NCI-H146 (cell line): ENCODE measurements at places on chromosomes 12 and 14.

- peak; percentile 98 for DNase-seq
Observed at GRCh38 chr14:105165134-105165704, 3.4 kb downstream of the JAG2 start.

- DNase-seq = no peak
Observed at GRCh38 chr14:36684946-36685345, 23.3 kb downstream of the PAX9 start.

DNA sequence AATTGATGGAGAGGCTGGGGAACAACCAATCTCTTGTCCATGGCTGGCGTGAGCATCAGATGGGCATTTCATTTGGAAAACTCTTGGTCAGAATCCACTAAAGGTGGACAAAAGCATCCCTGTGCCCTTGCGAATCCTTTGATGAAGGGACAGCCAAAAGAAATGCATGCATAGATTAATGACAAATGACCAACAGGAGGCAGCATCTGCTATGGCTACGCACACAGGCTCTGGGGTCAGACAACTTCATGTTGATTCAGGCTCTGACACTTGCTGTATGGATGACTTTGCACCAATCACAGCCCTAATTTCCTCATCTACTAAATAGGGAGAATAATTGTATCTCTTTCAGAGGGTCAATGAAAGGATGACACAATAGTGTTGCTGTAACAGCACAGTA lies 117.5 kb downstream of the ASCL4 start:
- peak; percentile 3 for DNase-seq

GRCh38 chr12:8658346-8658745 lies 4.3 kb downstream of the MFAP5 start:
- DNase-seq = no peak

DNA sequence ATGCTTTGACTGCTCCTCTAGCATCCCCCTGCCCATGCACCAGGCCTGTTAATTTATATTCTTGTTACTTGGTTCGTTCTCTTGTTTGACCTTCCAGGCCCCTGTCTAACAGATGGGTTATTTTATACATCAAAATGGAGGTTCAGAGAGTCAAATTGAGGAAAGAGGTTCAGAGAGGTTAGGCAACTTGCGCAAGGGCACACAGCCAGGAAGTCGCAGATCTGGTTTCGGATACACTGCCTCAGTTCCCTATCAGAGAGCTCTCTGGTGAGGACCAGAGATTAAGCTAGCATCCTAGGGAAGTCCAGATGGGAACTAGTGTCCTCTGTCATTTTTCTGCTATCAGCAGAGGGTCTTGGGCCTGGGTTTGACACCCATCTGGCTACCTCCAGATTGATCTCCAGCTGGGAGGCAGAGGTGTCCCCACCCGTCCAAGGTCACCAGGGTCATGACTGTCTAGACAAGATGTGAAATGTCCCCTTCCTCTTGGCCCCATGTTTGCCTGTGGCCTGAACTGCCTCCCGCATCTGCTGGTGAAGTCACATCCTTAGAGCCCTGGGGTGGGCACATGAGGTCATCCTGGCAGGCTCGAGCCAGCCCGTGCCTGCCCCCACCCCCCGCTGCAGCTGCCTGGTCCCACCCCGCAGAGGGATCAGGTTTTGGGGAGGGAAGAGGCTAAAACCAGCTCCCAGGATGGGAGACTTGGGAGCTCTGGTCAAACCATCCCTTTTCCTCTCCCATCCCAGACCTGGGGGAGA lies 84.3 kb upstream of the NCOR2 start:
- no peak for DNase-seq

DNA sequence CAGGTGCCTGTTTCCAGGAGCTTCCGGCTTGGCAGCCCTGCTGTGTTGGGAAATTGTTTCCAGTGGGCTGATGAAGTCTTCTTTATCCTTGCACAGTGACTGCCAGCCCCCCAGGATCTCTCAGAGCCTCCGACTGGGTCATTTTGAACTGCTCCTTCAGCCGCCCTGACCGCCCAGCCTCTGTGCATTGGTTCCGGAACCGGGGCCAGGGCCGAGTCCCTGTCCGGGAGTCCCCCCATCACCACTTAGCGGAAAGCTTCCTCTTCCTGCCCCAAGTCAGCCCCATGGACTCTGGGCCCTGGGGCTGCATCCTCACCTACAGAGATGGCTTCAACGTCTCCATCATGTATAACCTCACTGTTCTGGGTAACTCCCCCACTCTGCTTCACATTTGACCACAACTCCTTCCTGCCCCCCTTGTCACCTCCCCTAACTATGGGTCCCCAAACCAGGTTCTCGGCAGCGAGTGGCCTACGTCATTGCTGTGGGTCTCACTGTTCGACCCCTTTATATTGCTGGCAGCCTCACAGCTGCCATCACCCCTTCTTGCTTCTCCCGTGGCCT lies 2.3 kb downstream of the LAG3 start:
- DNase-seq = no peak

DNA sequence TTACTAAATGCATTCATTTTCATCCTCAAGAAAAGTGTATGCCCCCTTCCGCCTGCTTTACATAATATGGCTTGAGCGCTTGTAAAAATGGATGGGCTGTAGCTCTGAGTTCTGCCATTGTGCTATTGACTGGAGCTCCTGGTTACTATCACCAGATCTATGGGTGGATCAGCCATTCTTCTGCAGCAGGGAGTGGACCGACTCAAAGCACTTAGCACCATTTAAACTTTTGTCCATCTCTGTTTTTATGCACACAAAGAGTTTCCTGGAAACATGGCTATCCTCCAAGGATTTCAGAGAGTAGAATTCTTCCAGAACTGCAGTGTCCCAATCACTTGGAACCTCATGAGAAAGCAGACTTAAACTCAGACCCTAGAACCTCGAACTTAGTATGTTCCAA lies 4.5 kb upstream of the NUMB start:
- no peak for DNase-seq

GRCh38 chr14:92259613-92260357 lies 63.2 kb upstream of the SLC24A4 start:
- DNase-seq = no peak

DNA sequence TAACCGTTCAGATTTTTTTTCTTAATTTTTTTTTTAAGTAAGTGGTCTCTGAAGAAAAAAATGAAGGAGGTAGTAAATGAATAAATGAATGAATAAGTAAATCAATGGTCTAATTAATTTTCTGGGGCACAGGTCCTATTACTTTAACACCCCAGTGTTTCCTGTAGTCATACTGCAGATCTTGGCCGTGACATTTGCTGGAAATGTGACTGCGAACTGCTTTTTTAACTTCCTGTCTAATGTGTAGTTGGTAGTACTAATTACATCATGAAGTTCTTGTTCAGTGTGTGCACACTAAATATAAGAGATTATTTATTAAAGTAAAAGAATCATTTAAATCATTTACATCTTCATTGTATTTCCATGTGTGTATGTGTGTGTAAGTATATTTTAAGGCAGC lies 45.4 kb downstream of the AEBP2 start:
- no peak for DNase-seq

DNA sequence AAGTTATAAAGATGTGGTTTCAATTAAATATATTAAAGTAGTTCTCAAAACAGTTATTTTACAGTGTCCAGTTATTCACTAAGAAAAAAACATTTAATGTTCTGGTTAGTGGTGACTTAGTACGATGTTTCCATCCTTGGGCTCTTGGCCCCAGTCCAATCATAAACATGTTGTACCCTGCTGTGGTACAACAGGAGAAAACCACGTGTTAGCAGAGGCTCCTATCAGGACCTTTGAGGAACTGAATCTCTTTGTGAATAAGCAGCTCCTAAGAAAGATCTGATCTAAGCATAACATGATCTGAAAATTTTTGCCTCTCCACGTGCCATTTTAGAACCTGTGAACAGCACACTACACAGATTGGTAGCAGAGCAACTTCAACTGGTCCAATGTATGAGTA lies 234.0 kb downstream of the SYT1 start:
- DNase-seq = peak; percentile 3

GRCh38 chr12:81159856-81160255 lies 82.0 kb downstream of the ACSS3 start:
- no peak for DNase-seq

DNA sequence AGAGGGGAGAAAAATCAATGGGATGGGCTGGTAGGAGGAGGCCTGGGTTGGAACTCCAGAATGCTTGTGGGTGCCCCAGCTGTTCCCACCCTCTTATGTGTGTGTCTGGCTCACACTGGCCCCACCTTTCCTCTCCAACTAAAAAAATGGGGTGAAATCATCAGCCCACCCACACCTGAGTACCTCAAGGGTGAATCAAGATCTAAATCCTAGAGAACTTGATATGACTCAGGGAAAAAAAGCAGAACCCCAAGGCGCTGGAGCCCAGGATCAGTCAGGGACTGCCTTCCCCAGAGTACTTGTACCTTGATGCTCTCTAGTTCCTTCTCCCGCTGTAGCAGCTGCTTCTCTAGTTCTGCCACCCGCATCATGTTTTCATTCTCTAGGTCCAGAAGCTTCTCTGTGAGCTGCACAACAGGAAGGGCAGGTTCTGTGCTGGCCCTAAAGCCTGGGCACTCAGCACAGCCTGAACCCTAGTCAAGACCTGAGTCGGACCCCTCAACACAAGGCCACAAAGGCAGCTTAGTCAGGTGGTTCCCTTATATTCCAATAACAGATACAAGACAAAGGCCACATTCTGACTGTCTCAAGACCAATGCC lies 29.7 kb downstream of the PRPF40B start:
- no peak for DNase-seq

- peak; percentile 51 for DNase-seq
Observed at GRCh38 chr12:75812271-75813018, 219.1 kb downstream of the PHLDA1 start.

DNA sequence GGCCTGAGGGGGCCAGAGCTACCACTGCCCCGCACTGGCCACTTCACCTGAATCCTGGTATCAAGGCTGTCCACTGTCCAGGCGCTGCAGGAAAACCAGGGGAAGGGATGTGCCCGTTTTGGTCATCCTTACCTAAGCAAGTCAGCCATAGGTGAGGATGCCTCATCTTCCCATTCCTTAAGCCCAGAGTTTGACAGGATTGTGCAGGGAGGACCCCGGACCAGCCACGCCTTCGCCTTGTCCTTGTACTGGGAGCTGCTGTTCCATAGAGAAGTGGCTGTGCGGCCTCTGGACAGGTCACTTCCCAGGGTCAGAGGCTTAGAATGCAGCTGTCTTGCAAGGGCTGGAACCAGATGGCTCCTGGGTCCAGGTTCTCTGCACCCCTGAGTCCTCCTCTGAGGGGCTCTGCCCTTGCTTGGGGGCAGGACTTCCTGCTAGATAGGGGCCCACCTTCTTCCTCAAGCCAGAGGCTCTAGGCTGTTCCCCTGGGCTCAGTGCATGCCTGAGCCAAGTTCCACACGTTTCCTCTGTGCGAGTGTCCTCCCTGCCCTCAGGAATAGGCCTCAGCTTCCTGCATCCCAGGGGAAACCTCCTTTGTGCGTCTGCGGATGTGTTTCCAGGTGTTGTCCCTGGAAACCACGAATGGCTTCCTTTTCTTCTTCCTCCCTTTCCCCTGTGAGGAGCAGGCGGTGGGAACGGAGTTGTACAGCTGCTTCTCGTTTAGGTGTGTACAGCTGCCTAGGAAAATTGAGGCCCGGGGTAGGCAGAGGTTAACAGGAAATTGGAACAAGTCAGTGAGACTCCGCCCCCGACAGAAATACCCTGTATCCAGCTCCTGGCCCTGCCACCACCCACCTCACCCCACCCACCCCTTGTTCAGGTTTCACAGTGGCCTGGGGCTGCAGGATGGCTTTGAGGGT lies 54.3 kb upstream of the RIN3 start:
- no peak for DNase-seq

DNA sequence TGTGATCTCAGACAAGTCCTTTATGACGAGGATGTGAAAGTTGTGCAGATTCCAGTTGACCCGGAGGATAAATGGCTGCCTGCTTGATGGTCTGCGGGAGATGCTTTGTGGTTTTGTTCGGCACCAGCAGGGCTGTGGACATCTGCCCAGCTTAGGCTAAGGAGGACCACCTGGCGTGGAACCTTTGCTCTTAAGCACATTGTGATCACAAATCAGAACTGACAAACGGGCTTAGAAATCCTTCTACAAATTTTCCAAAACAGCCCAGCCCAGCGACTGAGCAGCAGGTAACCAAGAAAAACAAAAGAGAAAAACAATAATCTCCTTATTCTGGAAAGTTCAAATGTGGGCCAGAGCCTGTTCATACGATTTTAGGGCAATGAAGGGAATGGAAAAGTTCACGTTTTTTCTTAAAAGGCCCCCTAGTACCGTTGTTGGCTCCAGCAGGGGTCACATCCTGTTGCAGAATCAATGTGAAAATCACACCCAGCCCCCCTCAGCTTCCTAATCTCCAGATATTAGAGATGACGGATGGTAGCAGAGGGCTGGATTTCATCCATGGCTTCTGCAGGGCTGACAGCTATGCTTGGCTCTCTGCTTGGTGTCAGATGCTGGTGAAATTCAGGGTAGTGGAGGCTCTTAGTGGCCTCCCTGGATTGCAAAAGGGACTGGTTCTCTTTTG lies 81.1 kb upstream of the RFLNA start:
- peak; percentile 9 for DNase-seq

DNA sequence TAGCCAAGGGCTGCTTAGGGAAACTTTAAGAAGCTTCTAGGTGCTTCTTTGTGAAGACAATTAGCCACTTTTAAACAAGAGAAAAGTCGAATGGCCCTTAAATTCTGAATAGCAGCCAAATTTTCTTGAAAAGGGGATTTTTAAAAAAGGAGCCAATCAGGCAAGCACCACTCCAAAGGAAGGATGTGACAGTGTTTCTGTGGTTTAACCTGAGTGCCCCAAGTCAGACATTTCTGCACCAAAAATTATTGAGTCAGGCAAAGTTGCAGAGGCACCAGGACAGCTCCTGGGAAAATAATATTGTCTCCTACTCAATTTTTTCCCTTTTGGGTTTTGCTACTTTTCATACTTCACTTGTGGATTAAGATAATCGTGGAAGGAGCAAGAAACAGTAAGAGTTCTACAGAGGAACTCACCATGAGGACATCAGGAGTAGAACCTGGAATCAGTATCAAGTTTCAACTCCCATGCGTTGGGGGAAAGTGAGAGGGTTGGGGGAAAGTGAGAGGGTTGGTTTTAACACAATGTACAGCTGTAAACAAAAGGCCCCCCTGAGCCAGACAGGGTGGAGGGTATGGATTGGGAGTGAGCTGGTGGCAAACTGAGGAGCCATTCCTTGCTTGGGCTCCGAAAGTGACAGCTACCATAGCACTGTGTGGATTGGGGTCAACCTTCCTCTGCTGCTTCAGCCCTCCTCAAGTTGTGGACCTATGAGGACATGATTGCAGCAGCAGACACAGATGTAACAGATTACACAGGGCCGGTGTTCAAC lies 90.8 kb downstream of the SLC38A1 start:
- no peak for DNase-seq

GRCh38 chr12:33795536-33795935 lies 226.8 kb upstream of the ALG10 start:
- no peak for DNase-seq

- no peak for DNase-seq
Observed at GRCh38 chr12:98211909-98212695, 303.3 kb upstream of the TMPO start.

- DNase-seq = no peak
Observed at GRCh38 chr12:38771871-38772270, 133.5 kb downstream of the CPNE8 start.

- no peak for DNase-seq
Observed at GRCh38 chr14:67589204-67589770, 10.8 kb downstream of the PIGH start.

GRCh38 chr14:20469890-20470602 lies 840 bp downstream of the PNP start:
- peak; percentile 49 for DNase-seq
